ENCODE measurements at places on chromosomes 3 and 15. TPM values are rescaled to one million over a fixed set of nuclear protein-coding genes. Genes with fewer than 3 reads are reported as not detected.

- no peak overlapping the region for H3K4me3 ChIP-seq
- no peak for DNase-seq
- peaks cover 19% of the 10 kb centered on the region for H3K36me3 ChIP-seq
- no peaks in the 10 kb centered on the region for H3K27me3 ChIP-seq
Measured at GRCh38 chr3:129310111-129311011, 31.7 kb downstream of the HMCES start.

PPARG gene
- total RNA-seq, result 2.5 TPM

GRCh38 chr15:68781217-68781616, 39.5 kb downstream of the ANP32A start:
- DNase-seq, result no peak
- no peak overlapping the region for H3K4me3 ChIP-seq
- H3K4me1 ChIP-seq, result peaks cover 55% of the 10 kb centered on the region

LRRC31 gene
- total RNA-seq, result not detected

Measured in activated T-helper 1 cell treated with anti-CD3 and anti-CD28 coated beads, Interleukin-12 subunit alpha, Interleukin-12 subunit beta, Interleukin-2, Interleukin-4 antibody, amounts not matched to agents 30 ng/mL and 10 ng/mL and 1 ng/mL, durations not matched to agents 14 hours and 24 hours and 36 hours (primary cell).